ENCODE measurements at places on chromosomes 2 and 18. TPM values are rescaled to one million over a fixed set of nuclear protein-coding genes. Genes with fewer than 3 reads are reported as not detected.

- peak overlapping the region; percentile 75 for H3K27ac ChIP-seq
- no peaks in the 10 kb centered on the region for H3K36me3 ChIP-seq
- DNase-seq: no peak
- H3K4me3 ChIP-seq: no peak overlapping the region
- peaks cover 35% of the 10 kb centered on the region for H3K4me1 ChIP-seq
Observed at GRCh38 chr2:237732070-237732469, 66.5 kb upstream of the RBM44 start.

- H3K36me3 ChIP-seq: no peaks in the 10 kb centered on the region
- no peak overlapping the region for H3K4me3 ChIP-seq
- no peaks in the 10 kb centered on the region for H3K27me3 ChIP-seq
- peaks cover 6% of the 10 kb centered on the region for H3K4me1 ChIP-seq
Observed at GRCh38 chr2:11152591-11152990, 2.7 kb upstream of the SLC66A3 start.

The BBS5 gene
- total RNA-seq: 2.6 TPM

GRCh38 chr2:42169874-42170521, 845 bp downstream of the EML4 start:
- no peaks in the 10 kb centered on the region for H3K27me3 ChIP-seq
- H3K27ac ChIP-seq: peak overlapping the region; percentile 96

DNA sequence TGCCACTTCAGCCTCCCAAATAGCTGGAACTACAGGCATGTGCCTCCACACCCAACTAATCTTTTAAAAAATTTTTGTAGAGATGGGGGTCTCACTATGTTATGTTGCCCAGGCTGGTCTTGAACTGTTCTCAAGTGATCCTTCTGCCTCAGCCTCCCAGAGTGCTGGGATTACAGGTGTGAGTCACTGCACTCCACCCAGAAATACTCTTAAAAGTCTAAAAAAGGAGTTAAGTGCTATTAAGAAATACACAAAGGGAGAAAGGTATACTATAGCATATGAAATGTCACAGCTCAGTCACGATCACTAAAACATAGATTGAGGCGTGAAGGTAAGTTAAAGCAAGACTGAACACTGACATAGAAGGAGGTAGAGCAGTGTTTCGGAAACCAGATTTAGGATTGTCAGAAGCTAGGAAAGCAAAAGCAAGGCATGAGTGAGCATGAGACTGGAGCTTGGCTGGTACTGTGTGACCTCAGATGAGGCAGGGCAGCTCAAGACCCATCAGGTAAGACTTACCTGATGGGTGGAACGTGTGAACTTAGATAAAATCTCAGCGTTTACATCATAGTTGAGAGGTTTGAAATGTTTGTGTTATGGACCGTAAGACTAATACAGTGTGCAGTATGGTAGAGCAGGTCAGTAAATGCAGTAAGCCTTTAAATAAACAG, 9.2 kb downstream of the CCNYL1 start:
- no peaks in the 10 kb centered on the region for H3K27me3 ChIP-seq
- no peak for DNase-seq
- H3K4me3 ChIP-seq: no peak overlapping the region
- H3K36me3 ChIP-seq: no peaks in the 10 kb centered on the region
- no peaks in the 10 kb centered on the region for H3K4me1 ChIP-seq

DNA sequence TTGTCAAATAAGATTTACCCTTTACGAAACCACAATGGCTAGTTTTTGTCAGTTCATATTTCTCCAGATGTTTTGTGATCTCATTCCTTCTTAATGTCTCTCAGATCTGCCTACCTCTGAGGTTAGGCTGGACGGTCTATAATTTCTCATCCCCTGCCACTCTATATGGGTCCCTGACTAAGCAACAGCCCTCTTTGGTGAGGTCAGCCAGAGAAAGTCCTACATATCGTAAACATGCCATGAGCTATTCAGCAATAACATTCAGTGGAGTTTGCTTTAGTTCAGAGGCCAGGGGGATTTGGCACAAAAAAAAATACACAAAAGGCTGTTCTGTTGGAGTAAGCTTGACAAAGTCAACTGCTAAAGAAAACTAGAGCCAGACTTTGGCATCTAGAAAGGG, 192.1 kb upstream of the NCKAP5 start:
- no peak overlapping the region for H3K4me3 ChIP-seq
- no peak for DNase-seq
- no peaks in the 10 kb centered on the region for H3K27me3 ChIP-seq

GRCh38 chr2:148259674-148260073, 238.8 kb downstream of the MBD5 start:
- no peaks in the 10 kb centered on the region for H3K27me3 ChIP-seq
- no peaks in the 10 kb centered on the region for H3K4me1 ChIP-seq
- no peaks in the 10 kb centered on the region for H3K36me3 ChIP-seq
- DNase-seq: no peak

The IL37 gene
- total RNA-seq: not detected

DNA sequence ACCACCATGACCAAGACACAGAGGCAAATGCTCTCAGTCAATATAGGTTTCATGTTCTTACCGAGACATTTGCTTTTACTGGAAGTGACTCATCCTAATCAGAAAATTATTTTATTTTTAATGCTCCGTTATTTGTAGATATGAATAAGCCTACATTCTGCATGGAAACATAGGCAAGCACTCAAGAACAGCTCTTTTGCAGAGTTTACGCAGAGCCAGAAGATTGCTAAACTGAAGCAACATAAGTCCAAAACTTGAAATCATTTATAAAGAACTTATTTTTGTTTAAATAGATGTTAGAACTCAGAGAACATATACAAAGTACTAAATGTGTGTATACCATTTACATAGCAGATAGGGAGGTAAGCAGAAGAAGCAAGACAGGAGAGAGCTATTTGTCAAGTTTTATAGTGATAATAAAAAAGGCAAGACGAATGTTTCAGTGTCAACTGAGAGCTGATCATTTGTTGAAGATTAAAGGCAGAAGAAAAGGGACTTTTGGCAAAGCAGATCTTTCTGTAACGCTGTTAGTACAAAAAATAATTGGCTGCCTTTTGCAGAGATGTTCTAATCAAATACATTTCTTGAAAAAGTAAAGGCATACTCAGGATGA, 12.4 kb upstream of the PPP1R1C start:
- no peaks in the 10 kb centered on the region for H3K36me3 ChIP-seq
- no peaks in the 10 kb centered on the region for H3K27me3 ChIP-seq
- H3K27ac ChIP-seq: no peak overlapping the region
- DNase-seq: no peak
- H3K4me1 ChIP-seq: peaks cover 6% of the 10 kb centered on the region

The ESPNL gene
- total RNA-seq: 0.31 TPM

- H3K36me3 ChIP-seq: no peaks in the 10 kb centered on the region
- no peak overlapping the region for H3K27ac ChIP-seq
- H3K4me1 ChIP-seq: peaks cover 5% of the 10 kb centered on the region
- H3K4me3 ChIP-seq: peak overlapping the region; percentile 33
Observed at GRCh38 chr2:120587279-120587996, 148.2 kb upstream of the GLI2 start.

- H3K4me1 ChIP-seq: no peaks in the 10 kb centered on the region
- no peaks in the 10 kb centered on the region for H3K36me3 ChIP-seq
- no peak for DNase-seq
- no peak overlapping the region for H3K4me3 ChIP-seq
Observed at GRCh38 chr2:231331533-231331932, 64.0 kb upstream of the B3GNT7 start.

DNA sequence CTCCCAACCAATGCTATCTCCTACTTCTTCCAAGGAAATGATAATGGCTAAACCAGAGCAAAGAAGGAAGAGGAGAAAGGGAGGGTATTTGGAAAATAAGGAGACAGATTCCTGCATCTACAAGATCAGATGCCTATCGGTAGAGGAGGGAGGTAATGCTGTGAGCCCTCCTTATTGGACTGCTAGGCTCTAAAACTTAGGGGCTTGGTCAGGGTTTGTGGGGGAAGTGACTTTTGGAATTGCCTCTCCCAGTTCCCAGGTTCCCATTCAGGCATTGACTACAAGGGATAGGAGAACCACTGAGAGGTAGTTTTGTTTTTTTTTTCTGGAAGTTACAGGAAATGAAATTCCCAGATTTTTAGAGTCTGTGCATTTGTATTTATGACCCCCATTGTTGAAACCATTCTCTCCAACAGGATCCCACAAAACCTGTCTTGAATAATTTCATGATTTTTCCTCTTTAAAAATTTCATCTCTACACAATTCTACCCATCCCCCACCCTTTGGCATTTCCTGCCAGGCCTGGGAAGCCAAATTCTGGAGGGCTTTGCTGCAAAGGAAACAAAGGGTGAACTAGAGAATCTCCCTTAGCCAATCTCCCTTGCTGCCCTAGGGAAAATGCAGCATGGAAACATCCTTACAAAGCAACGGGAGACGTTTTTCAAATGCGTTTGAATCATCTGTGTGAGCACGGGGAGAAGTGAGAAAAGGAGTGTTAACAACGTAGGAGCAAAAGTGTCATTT, 282.1 kb upstream of the EPAS1 start:
- no peak overlapping the region for H3K27ac ChIP-seq
- H3K4me3 ChIP-seq: no peak overlapping the region
- H3K27me3 ChIP-seq: no peaks in the 10 kb centered on the region
- H3K4me1 ChIP-seq: no peaks in the 10 kb centered on the region
- H3K36me3 ChIP-seq: peaks cover 3% of the 10 kb centered on the region

The IL18R1 gene
- total RNA-seq: 5.8 TPM

DNA sequence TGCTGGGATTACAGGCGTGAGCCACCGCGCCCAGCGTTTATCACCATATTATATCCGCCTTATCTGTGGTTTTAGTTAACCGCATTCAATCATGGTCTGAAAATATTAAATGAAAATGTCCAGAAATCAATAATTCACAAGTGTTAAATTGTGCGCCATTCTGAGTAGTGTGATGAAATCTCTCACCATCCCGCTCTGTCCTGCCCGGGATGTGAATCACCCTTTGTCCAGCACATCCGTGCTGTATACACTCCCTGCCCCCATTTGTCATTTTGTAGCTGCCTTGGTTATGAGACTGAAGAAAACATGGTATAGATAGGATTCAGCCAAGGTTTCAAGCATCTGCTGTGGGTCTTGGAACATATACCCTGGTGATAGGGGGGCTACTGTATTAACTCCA, 70.7 kb downstream of the TIMM21 start:
- H3K27me3 ChIP-seq: no peaks in the 10 kb centered on the region
- H3K27ac ChIP-seq: peak overlapping the region; percentile 20
- H3K4me1 ChIP-seq: peaks cover 23% of the 10 kb centered on the region
- no peak for DNase-seq

DNA sequence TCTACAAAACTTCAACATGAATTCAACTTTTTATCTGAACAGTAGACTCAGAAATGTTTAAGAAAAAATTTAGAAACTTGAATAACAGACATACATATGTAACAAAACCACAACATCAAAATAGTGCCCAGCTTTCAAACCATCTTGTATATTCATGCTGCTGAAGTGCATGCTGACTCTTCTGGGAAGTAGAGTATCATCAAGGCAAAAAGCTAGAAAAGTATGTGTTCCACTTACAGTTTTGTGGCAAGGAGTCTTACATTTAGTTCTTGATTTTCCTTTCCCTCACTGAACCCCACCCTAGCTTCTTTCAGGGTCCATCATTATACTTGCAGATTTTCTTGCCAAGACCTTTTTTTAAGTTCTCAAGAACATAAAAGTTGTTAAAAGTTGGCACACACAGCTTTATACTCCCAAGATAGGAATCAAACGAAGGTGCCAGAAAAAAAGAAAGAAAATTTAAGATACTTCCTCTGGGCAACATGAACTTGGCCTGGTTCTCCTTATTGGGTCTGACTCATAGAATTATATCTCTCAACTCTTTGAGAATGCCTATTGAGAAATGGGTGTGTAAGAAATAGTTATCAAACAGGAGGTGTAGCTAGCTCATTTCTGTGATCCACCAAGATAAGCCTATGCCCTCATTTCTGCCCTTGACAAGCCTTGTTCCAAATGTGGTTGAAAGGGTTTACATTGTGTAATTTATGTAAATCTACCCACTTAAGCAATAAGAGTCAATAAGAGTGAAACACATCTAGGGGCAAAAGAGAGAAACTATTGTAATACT, 667.6 kb upstream of the ACVR2A start:
- no peak overlapping the region for H3K4me3 ChIP-seq
- no peak for DNase-seq
- H3K27me3 ChIP-seq: no peaks in the 10 kb centered on the region
- no peaks in the 10 kb centered on the region for H3K4me1 ChIP-seq

DNA sequence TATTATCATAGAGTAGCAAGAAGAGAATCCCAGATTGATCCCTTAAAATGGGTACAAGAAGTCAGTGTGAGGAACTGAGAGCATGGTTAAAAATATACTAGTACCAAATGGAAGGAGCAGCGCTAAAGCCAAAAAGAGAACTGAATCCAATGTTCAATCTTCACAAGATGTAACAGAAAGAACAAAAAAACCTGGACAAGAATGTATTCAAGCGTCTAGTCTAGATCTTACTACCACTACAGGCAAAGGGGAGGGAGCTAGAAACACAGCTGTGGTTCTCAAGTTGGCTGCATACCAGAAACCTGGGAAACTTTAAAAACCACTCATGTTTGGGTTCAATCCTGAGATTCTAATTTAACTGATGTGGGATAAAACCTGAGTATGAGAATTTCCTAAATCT, 57.5 kb downstream of the PIAS2 start:
- H3K4me1 ChIP-seq: no peaks in the 10 kb centered on the region
- no peak overlapping the region for H3K27ac ChIP-seq
- H3K27me3 ChIP-seq: no peaks in the 10 kb centered on the region
- H3K36me3 ChIP-seq: no peaks in the 10 kb centered on the region
- H3K4me3 ChIP-seq: no peak overlapping the region
